ENCODE measurements at places on chromosomes 11 and 22.

- DNase-seq, result no peak
Observed at GRCh38 chr11:71454470-71455113, 1.6 kb downstream of the NADSYN1 start.

DNA sequence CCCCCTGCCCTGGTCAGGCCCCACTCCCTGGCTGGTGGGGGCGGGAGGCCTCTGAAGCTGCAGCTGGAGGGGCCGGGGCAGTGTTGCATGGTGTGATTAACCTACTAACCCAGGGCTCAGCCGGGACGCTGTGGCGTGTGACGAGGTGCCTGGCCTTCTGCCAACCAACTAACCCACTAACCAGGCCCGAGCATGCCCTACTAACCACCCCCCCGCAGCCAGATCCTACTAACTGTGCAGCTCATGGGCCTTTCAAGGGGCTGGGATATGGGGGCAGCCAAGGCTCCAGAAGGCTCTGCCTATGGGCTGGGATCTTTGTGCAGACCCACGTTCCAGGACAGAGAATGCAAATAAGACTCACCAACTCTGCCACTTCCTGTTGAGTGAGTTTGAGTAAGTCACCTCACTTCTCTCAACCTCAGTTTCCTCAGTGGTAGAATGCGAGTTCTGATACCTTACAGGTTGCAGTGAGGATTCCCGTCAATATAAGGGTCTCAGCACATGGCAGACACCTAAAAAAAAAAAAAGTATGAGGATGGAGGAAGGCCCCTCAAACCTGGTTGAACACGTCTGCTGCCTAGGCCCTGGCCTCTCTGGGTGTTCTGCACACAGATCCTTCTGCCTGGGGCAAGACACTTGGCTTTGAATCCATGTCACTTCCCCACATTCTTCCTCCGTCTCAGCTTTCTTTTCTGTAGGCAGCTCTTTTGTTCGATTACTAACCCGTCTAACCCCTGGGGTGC lies 14.1 kb downstream of the MIAT start:
- DNase-seq, result peak; percentile 67

DNA sequence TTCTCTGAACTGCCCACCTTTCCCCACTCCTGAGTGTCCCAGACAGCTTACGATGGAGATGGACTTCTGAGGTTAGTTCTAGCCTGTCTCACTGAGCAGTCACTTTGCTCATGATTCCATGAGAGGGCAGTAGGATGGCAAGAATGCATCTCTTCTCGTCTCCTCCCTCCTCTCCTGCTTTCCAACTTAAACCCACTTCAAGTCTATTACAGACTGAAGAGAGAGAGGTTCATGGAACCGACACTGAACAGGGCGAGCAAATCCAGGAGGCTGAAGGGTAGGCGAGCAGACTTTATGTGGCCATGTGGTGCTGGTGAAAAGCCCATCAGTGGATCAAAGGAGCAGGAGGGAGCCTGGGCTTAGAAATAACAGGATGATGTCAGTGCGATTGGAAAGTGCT lies 38.6 kb downstream of the CEP164 start:
- no peak for DNase-seq

- DNase-seq, result no peak
Observed at GRCh38 chr11:12640926-12641849, 33.0 kb upstream of the TEAD1 start.

DNA sequence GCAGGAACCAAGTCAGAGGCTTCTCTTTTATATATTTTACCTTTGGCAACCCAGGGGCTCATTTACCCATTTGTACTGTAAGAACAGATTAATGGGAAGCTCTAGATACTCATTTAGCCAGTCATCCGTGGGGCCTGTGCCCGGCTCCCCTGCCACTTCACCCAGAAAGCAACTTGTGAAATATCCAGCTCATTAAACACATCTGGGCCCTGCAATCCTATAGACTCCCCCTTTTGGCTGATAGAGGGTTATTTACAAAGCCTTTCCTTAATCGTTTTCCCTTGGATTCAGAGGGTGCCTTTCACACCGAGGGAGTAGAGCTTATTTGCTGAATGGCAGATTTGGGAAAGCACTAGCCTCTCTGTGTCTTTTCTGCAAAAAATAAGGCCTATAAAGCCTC lies 118.7 kb upstream of the SORL1-AS1 start:
- DNase-seq, result no peak

DNA sequence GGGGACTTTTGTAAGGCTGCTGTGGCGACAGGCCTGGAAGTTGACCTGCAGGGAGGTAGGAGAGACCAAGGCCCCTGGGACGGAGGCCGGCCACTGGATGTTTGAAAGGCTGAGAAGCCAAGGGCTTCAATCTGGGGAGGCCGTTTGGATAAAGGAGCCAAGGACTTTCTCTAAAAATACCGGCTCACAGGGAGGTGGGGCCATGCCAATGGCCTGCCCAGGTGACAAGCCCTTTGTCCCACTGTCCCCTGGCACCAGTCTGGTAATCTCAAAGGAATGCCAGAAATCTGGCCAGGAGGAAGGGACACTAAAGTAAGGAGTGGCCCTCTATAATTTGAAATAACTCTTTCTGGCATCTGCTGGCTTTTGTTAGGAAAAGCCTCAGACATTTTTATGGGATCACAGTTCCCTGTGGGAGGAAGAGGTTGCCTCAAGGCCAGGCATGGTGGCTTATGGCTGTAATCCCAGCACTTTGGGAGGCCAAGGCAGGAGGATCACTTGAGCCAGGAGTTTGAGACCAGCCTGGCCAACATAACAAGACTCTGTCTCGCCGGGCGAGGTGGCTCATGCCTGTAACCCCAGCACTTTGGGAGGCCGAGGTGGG lies 1.9 kb upstream of the CHKA start:
- no peak for DNase-seq

DNA sequence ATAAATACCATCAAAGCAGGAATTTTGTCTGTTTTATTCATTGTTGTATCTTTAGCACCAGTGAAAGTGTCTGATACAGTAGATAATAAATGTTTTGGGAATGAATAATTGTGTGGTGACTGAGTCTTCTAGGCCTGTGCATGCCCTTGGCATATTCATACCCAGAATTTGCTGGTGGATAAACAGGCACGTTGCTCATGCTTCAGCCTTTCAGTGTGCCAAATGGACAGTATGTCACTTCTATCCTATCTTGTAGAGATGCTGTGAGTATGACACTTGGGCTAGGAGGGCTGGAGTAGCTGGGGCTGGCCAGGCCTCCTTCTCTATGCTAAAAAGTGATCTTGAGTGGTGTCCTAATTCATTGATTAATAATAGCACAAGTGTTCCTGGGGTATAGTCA lies 287.3 kb upstream of the DDI1 start:
- no peak for DNase-seq

- peak; percentile 71 for DNase-seq
Observed at GRCh38 chr11:75142714-75143419, 8.0 kb upstream of the SLCO2B1 start.

DNA sequence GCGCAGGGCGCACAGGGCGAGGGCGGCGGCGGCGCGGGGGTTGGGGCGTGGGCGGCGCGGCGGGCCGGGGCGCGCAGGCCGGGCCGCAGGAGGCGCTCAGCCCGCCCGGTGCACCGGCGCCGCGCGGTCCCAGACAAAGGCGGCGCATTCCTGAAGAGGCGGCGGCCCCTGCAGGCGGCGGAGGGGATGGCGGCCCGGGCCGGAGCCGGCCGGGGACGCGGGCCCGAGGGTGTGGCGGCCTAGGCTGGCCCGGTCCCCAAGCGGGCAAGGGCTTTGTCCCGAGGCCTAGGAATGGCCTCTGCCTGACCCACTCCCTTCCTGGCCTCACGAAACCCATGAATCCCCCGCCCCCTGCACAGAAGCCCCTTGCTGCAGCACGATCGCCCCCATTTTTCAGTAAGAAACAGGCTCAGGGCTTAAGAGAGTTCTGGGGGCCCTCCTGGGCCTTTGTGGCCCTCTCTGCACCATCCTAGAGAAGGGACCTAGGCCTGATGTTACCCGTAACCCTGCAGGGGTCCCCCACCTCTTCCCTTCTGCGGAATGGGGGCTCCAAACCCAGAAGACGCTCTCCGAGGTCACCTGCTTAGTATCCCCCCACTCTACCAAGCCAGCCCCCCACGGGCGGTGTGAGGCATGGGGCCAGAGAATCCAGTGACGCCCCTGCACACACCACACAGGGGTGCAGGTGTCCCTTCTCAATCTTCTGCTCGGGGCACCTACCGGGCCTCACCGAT lies at the start of gene RTN4R:
Gene RTN4R (minus strand): TSS at position 40 of the 734 bp plus-strand sequence. CDS start 226 bp downstream, outside the sequence.
- DNase-seq, result peak; percentile 46

GRCh38 chr11:78419327-78419726 lies 1.7 kb upstream of the GAB2 start:
- DNase-seq, result no peak

DNA sequence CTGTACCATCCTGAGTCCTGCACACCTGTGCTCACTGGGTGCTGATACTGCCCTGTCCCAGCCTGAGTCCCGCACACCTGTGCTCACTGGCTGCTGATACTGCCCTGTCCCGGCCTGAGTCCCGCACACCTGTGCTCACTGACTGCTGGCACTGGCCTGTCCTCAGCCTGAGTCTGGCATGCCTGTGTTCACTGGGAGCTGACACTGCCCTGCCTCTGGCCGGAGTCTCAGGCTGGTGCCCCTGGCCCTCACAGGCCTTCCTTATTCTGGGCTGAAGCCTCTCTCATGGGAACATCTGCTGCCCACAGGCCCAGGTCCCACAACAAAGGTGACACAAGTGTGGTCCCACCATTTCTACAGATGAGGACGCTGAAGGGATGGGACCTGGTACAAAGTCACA lies 115.1 kb downstream of the MPPED1 start:
- no peak for DNase-seq

DNA sequence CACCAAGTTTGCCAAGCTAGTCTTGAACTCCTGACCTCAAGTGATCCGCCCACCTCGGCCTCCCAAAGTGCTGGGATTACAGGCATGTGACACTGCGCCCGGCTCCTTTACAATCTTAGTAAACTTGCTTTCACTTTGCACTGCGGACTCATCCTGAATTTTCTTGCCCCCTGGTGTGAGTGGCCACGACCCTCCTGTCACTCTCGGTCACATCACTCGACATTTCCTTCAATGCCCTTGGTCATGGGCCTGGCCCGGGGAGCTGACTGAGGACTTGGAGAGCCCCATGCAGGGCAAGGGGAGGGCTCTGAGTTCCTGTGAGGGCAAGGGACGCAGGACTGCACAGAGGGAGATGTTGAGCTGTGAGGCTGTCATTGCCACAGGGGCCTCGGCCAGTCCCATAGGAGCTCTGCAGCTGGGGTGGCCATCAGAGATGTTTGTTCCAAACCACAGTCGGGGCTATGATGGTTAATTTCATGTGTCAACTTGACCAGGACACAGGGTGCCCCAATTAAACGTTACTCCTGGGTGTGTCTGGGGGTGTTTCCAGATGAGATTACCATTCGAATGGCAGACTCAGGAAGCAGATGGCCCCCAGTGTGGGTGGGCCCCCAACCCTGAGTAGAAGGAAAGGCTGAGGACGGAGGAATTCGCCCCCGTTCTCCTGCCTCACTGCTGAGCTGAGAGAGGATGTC lies 21.2 kb downstream of the A4GALT start:
- no peak for DNase-seq

GRCh38 chr11:112173152-112173551 lies 2.2 kb upstream of the BCO2 start:
- no peak for DNase-seq

- no peak for DNase-seq
Observed at GRCh38 chr11:63080682-63081081, 63.3 kb downstream of the SLC22A24 start.

- no peak for DNase-seq
Observed at GRCh38 chr22:19066531-19067271, 55.5 kb downstream of the DGCR2 start.

GRCh38 chr11:77642228-77642627 lies 4.6 kb upstream of the CLNS1A start:
- no peak for DNase-seq

DNA sequence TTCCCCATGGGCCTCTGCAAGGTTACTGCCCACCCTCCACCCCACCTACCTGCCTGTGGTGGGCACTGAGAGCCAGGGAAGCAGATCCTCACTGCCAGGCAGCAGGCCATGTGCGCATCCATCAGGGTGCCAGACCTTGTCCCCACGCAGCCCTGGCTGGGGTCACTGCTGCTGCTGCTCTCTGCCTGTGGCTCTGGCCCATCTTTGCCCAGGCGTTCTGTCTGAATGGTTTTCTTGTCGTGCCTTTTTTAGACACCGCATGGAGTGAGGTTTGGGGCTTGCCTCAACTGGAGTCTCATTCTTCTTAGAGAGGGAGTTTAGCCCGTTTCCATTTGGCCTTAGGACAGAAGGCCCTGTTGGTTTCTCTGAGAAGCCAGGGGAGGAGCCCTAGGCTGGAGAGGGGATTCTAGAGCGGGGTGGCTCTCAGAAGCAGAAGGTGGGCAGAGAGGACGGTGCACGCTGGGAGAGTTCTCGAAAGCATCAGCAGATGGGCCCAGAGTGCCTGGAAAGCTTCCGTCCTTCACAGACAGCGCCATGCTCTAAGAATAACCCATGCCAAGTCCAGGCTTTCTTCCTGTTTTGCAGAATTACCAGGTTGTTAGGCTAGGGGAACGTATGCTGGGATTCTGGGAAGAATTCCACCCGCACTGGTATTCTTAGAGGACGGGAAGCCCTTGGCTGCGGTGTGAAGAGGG lies 8.1 kb downstream of the TANGO2 start:
- no peak for DNase-seq

- DNase-seq, result no peak
Observed at GRCh38 chr11:91078221-91078620, 855.4 kb upstream of the CHORDC1 start.

GRCh38 chr11:78791964-78792363 lies 217.3 kb upstream of the NARS2 start:
- no peak for DNase-seq

DNA sequence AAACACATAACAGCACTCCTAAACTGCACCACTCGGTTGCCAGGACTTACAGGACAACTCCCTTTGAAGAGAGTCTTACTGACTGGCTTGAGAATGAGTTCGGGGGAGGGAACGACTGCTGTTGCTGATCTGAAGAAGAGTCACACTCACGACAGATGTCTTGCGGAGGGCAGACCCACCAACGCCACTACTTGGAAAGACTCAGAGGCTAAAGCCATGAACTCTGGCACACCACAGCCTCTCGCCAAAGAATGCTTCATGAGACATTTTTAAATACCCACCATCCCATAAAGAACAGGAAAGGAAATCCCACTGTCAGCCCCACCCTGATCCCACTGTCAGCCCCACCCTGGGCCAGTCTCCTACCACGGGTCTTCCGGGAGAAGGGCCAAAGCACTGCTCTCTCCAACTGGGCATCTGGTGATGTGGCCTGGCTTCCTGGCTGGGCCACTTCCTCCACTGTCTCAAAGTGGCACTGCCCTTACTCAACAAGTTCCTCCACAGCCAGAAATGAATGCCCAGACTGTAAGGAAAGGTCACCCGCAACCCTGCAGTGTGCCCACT lies 73.6 kb downstream of the MICAL3 start:
- no peak for DNase-seq

- DNase-seq, result no peak
Observed at GRCh38 chr22:30289980-30290313, 642 bp upstream of the CASTOR1 start.

Measured in activated effector memory CD4-positive, alpha-beta T cell treated with Interleukin-2 at 50 U/mL for 16 hours (primary cell).